ENCODE measurements at places on chromosomes 13 and 19.

- no peak for DNase-seq
These were observed 38.4 kb downstream of the GNG7 start for GRCh38 chr19:2663920-2664571.

DNA sequence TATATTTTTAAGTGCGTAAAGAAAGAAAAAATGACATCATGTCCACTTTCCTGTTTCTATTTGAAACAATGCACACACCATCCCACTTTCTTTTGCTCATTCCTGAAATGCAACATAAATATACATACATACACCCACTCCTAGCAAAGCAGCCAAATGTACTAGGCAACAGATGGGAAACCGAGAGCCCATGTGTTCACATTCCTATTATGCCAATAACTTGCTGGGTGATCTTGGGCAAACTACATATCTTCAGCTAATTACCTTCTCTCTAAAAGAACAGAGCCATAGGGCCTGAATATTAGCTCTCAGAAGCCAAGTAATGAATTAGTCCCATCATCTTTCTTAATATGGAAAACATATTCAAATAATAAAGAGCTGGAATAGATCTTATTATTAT, 610.6 kb upstream of the ATXN8OS start:
- no peak for DNase-seq

GRCh38 chr19:44747739-44748425, 626 bp upstream of the BCL3 start:
- peak; percentile 74 for DNase-seq

DNA sequence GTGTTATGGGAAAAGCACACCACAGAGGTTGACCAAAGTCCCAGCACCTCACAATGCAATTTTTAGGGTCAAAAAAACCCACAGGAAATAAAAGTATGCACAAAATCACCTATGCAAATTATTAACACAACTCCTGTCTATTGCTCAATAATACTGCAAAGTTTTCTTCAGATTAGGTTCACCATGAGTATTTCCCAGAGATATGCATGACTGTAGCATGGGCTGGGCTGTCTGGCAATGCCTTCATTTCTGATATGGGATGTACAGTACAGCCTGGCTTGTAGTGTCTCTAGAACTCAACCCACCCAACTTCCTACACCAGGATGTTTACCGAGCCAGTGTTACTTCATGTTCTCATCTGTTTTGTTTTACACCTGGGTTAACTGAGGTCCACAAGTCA, 698.7 kb upstream of the ARGLU1 start:
- peak; percentile 58 for DNase-seq

GRCh38 chr19:3690551-3691371, 9.5 kb downstream of the PIP5K1C start:
- no peak for DNase-seq

- DNase-seq, result no peak
These were observed 74.5 kb downstream of the TBC1D4 start for GRCh38 chr13:75407473-75407872.

GRCh38 chr13:23578411-23579071, 8.3 kb downstream of the TNFRSF19 start:
- peak; percentile 60 for DNase-seq

- DNase-seq, result no peak
These were observed 43.2 kb upstream of the ALOX5AP start for GRCh38 chr13:30692113-30692512.

DNA sequence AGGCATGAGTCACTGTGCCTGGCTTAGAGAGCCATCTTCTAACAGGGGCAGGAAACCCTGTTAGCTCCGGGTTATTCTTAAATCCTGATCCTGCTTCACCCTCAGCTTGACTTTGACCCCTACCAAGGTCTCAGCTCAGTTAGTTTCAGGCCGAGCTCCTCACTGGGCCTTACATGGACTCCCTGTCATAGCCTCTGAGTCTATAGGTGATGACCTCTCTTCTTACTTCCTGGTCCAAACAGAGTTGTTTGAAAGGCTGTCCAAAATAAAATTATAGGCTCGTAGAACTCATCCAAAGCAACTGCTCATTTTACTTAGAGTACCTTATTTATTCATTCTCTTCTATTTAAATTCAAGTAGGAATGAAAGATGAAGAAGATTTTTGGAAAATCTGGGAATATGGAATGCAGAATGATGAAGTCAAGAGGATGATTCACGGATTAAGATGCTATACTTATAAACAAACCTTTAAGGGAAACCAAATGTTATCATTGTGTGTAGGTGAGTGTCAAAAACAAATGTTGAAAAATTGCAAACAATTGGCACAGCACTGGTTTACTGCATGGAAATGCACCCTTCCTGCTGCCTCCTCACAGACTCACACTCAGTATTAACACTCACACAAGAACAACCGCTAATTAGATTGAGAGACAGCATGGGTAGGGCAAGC, 174.1 kb downstream of the RGCC start:
- peak; percentile 44 for DNase-seq

GRCh38 chr13:23386533-23386932, 47.0 kb downstream of the SACS start:
- no peak for DNase-seq

GRCh38 chr13:71587817-71588216, 279.2 kb downstream of the DACH1 start:
- no peak for DNase-seq

GRCh38 chr13:48220981-48221685, 11.9 kb upstream of the ITM2B start:
- DNase-seq, result peak; percentile 51

DNA sequence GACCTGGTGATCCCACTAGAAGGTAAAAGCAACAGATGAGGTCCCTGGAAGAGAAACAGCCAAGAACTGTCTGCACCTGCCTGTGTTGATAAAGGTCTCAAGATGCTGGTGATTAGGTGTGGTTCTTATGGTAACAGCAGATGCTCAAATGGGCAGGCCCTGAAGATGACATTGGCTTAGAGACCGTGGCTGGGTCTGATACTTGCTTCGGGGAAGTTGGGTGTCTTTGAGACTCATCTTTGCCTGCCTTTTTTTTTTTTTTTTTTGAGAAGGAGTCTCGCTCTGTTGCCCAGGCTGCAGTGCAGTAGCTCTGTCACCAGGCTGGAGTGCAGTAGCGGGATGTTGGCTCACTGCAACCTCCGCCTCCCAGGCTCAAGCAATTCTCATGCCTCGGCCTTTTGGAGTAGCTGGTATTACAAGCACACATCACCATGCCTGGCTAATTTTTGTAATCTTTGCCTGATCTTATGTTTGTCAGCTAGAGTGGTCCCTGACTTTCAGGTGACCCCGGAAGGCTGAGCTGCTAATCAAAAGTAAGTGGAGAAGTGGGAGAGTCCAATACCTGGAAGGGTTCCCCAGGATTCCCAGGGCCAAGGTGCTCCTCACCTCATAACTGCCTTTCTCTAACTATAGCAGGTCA, 7.9 kb downstream of the SLC25A23 start:
- DNase-seq, result no peak

DNA sequence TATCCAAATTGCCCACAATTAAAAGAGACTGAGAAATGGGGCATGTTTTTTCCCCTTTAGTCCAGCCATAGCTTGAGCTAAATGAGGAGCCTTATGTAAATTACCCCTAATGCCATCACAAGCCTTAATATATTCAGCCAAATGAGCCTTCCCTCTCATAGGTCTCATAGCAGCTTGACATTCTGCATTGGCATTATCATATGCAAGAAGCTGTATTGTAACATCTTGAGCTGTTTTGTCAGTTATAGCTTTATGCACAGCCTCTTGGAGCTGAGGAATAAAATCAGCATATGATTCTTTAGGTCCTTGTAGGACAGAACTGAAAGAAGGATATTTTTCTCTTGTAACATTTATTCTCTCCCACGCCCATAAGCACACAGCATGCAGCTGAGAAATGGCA, 153.2 kb downstream of the ZNF486 start:
- no peak for DNase-seq

- no peak for DNase-seq
These were observed 112.6 kb downstream of the KCTD12 start for GRCh38 chr13:76773448-76774094.

GRCh38 chr13:44259045-44260027, 114.3 kb upstream of the SERP2 start:
- DNase-seq, result peak; percentile 64

GRCh38 chr13:63308549-63309165, 1893.0 kb upstream of the PCDH20 start:
- no peak for DNase-seq

- DNase-seq, result no peak
These were observed 39.2 kb downstream of the MYH14 start for GRCh38 chr19:50242581-50242980.

DNA sequence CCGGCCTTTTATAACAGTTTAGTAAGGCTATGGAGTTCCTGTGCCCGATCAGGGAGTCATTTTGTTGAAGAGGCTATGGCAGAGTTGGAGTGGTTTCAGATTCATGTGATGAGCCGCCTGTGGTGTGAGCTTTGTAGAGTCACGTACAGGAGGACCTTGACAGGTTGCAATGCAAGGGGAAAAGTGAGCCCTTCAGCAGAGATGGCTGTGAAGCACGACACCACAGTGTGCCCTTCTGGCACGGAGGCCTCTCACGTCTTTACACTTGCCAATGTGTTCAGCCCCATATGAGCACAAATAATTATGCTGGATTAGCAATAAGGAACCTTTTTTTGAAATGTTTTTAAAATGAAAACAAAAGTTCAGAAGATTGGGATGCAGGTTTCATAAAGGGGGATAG, 499.8 kb downstream of the LIG4 start:
- no peak for DNase-seq

- no peak for DNase-seq
These were observed 64.1 kb upstream of the RANBP3 start for GRCh38 chr19:6041991-6042481.

DNA sequence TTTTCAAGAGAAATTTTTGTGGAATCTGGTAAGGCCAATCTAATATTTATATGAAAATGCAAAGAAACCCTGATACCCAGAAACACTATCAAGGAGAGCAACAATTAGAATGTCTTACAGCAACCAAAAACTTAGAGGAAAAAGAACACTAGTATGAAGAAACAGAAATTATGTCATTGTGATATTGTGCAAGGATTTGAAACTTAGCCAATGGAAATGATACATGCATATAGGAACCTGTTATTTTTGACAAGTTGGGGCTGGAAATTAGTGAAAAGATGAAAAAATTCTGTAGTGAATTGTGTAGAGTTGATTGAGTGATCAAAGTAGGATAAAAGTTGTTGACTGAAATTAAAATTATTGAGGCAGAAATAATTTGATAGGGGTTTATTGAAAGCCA, 792.6 kb upstream of the SLITRK6 start:
- peak; percentile 67 for DNase-seq

DNA sequence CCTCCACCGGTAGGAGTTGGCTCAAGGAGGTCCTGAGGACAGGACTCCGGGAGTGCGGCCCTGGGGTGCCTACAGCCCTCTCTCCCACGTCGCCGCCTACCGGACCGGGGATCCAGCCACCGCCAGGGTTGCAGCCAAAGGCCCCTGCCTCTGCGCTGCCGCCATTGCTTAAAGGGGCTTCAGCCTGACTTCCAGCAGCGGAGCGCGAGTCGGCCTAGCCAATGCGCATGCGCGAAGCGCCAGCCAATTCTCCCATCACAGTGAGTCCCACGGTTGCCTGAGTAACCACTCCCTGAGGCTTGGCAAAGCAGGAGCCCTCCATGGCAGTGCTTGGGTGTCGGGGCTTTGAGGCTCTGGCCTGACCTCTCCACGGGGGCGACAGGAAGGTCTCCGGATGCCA, 21.5 kb upstream of the ZNF420 start:
- DNase-seq, result no peak

DNA sequence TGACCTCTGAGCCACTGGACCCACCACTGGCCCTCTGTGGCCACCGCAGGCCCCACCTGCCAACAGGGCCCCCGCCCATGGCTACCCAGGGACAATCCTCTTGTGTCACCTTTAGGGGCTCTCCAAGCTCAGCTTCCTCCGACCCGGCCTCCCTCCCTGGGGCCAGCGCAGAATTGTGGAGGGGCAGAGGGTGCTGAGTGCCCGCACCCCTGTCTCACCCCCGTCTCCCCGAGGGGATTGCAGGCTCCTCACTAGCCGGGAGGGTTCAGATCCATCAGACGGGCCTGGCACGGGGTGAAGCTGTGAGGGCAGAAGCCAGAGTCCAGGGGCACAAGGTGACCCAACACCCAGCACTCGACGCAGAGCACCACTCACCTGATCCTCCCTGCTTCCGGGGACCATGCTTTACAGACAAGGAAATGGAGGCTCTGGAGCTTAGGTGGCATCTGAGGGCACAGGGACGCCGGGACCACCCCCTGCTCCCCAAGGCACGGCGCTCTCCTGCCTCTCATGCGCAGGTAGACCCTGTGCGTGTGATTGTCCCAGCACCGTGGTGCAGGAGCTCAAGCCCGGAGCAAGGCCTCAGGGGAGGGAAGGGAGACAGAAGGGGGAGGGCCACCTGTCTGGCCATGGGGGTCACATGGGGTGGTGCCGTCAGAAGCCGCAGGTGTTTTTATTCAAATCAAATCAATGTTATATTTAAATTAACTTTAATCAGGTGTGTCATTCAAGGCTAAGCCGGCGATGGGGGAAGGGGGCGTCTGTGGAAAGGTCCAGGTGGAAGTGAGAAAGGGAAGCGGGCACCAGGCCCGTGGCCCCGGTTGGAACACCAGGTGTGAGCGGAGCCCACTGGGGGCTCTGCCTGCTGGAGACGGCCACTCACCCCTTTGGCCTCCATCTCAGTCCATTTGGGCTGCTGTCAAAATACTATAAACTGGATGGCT, 21.6 kb upstream of the SPACA7 start:
- no peak for DNase-seq

DNA sequence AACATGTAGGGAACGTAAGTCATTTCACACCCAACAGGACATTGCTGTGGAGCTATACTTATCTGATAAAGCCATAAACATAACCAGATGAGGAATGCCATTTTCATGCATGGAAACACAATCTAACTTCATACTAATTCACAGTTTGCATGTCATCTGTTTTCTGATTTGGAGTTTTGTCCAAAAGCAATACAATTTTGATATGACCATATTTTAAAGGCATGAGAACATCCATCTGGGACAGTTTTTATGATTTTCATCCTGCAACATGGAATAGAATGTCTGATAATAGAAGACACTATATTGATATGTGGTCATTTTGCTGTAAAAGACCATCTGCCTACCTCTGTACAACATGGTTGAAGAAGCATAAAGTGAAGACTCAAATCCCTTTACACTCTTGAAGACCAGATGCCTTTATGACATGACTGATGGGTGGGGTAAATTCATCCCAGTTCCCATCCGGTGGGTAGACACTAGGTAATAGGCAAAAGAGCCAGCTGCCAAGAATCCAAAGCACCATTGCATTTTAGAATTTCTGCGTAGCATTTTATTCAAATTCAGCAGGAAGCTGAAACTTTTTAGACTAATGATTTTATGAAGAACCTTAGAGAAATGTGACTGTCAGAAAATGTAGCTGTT, 309.8 kb downstream of the LMO7 start:
- no peak for DNase-seq

DNA sequence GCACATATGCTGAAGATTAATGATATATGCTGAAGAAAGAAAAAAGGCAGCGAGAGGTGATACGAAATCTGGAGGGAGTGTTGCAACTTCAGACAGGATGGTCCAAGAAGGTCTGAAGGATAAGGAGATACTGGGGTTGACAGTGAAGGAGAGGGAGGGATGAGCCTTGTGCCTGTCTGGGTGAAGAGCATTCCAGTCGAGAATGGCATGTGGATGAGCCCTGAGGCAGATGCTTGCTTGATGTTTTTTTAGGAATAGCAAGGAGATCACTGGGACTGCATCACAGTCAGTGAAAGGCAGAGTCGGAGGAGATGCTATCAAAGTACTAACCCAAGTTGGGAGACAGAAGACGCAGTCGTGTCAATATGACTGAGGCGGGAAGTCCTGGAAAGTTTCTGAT, 13.3 kb upstream of the LAIR2 start:
- no peak for DNase-seq

Data from amniotic epithelial cell (primary cell).